ENCODE measurements at places on chromosomes 2 and 18.

DNA sequence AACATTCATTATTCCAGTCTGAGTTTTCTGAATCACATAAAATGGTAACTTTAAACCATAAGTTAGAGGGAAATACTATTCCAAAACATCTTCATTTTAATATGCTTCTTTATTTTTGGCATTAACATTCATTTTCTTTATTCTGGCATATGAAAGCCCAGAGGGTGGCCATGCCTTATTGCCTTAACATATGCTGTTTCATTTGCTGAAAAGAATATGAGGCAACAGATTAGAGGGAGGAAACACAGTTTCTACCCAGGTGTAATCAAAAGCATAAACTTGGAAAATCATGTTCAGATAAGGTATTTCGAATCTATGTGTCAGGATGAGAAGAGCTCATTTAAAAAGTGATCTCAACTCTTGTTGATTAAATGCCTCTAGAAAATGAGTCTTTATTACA, 379.9 kb upstream of the DSEL start:
- no peak for DNase-seq

GRCh38 chr2:101723371-101724124, 26.0 kb downstream of the MAP4K4 start:
- DNase-seq: no peak

DNA sequence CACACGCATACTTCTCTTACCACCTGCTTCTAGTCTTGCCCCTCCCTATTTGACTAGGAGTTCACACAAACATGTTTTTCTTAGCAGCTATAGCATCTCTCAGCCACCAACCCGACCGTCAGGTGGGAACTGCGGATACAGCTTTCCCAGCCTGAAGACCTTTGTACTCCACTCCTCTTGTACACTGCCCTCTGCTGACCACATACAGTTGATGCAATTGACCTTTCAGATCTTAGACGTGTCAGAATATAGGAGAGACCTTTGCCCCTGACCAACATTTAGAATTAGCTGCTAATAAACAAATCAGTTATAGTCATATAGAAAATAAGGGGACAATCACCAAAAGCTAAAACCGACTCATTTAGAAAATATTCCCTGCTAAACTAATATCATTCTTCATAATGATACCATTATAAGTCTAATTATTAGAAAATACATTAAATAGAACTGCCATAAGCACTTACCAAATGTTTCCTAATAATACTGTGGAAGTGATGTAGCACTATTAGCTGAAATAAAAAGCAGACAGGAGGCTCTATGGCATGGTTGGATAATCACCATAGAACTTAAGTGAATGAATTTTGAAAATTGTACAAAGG, 208.4 kb downstream of the RAD51AP2 start:
- peak; percentile 53 for DNase-seq

DNA sequence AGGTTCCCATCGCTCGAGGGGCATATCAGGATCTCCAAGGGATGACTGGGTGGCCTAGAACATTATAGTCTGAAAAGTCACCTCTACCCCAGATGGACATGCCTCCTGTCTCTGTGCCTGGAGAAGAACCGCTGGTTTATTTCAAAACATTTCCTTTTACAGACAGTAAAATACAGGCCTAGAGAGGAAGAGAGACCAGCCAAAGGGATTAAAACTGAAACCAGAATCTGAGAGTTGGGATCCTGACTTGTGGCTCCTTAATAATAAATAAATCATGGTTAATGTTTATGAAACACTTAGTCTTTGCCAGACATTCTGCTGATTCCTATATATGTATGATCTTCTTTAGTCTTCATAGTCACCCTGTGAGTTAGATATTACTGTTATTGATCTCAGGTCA, 153.7 kb downstream of the DDX1 start:
- no peak for DNase-seq

- no peak for DNase-seq
Observed at GRCh38 chr18:45939236-45939635, 27.9 kb downstream of the EPG5 start.

GRCh38 chr2:23027396-23027795, 357.6 kb upstream of the KLHL29 start:
- no peak for DNase-seq

Measured in astrocyte of the spinal cord (primary cell).